Activated CD4-positive, alpha-beta T cell treated with anti-CD3 and anti-CD28 coated beads, Interleukin-2, amount 10 ng/mL, durations not matched to agents 7 days and 5 days (primary cell): ENCODE measurements at places on chromosomes 4 and X. TPM values are rescaled to one million over a fixed set of nuclear protein-coding genes. Genes with fewer than 3 reads are reported as not detected.
A peak's percentile ranks its signal among the peaks of the same experiment; 100 is the strongest.

DNA sequence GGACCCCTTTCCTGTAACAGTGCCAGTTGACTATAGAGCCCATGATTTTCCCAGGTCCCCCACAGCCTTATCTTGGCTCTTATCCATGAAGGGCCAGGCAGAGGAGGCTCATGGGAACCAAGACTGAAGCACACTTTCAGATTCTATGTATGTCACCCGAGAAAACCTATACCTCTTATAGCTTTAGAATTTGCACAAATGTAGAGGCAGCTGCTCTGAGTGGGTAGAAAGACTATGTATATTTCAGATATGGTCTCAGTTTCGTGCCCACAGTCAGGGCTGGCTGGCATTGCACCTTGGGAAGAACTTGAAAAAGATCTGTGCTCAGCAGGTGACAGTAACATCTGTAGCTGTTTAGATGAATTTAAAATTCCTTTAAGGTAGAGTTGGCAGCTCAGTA, 8.3 kb upstream of the LNX1 start:
- no peak for DNase-seq

Gene NUP62CL
- 1.9 TPM for total RNA-seq

Gene DGAT2L6
- not detected for total RNA-seq

Gene ASB9
- 0.44 TPM for total RNA-seq

DNA sequence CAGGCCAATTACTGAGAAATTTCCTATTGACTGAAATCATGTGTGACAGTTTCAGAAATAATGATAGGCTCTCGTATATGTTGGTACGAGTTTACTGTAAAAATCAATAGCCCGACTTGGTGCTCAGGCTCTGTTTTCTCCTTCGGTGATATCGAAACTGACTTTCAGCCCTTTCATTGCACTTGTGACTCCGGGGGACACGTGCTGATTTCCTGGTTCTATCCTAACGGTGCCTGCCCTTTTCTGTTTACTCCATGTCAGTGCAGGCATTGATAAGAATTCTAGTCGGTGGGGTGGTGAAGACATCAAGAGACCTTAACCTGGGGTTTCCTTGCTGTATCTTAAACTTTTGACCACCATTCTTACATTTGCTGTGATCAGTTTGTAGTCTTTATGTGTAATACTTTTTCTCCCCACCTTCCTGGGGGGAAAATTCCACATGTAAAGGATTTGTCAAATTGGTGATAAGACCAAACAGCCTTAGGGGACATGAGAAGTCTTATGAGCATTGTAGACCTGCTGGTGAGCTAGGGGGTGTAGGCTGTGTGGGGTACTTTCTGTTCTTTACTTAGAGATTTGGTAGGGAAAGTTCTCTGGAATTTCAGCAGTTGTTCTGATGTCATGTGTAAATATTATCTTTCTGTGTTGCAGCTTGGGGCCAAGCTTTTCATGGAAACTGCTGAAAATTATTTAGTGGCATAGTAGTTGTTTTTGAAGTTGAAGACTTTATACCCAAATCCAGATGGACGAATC, 52.7 kb downstream of the TMEM131L start:
- peak; percentile 37 for DNase-seq

Gene PIM2
- total RNA-seq, result 152 TPM

Gene KLHL15
- total RNA-seq, result 9.6 TPM

Gene GLRB
- total RNA-seq, result not detected

GRCh38 chr4:15333692-15334633, 93.9 kb upstream of the C1QTNF7 start:
- no peak for DNase-seq

DNA sequence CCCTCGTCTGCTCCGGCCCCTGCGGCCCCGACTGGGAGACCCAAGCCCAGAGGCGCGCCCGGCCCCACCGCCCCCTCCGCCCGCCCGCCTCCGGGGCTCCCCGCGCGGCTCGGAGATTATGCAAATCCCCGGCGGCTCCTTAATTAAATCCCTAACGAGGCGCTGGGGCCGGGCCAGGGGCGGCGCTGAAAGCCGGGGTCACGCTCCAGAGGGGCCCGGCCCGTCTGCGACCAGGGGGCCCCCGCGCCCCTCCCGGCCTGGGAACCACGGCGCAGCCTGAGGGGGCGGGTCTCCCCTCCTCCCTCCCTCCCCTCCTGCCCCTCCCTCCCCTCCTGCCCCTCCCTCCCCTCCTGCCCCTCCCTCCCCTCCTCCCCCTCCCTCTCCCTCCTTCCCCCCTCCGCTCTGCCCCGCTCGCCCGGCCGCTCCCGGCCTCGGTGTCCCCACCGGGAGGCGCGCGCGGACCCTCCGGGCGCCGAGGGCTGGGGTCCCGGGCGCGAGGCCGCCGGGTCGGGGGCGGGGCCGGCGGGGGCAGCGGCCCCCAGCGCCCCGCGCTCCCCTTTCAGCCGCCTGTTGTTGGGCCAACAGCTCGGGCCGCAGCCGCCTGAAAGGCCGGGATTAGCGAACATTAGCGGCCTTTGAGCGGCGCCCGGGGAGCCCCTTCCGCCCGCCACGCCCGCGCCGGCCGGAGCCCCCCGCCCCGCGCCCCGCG, 25.9 kb upstream of the FGFR3 start:
- DNase-seq, result no peak

- peak; percentile 34 for DNase-seq
Observed at GRCh38 chrX:118459494-118459893, 36.1 kb upstream of the DOCK11 start.

Gene CXorf65
- total RNA-seq, result 25.3 TPM

DNA sequence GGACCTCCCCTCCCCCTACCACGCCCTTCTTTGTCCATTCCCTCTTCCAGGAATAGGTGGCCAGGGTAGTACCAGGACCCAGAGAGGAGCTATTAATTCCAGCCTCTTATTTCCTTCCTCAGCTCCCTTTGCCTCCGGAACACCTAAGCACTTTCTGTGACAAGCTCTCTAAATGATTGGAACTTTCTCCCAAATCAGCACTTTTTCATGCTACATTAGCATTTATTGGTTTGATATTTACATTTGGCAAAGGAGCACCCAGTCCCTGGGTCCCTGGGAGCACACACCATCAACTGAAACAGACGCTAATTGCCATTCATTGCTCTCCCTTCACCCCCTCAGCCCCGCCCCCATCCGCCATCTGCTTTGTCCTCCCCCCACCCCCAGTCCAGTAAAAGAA, 182.0 kb upstream of the BCOR start:
- DNase-seq, result no peak

GRCh38 chr4:156638925-156639605, 332.5 kb downstream of the PDGFC start:
- DNase-seq, result no peak

- DNase-seq, result no peak
Observed at GRCh38 chrX:147838465-147839131, 73.1 kb upstream of the FMR1 start.

Gene SLC25A4
- 2.9 TPM for total RNA-seq

Gene AGA
- total RNA-seq, result 26.0 TPM

Gene TKTL1
- total RNA-seq, result 4.2 TPM

- DNase-seq, result no peak
Observed at GRCh38 chr4:174789657-174790056, 39.4 kb downstream of the GLRA3 start.

GRCh38 chr4:5028480-5028879, 9.2 kb upstream of the CYTL1 start:
- DNase-seq, result no peak

Gene ANKRD50
- total RNA-seq, result 0.40 TPM

Gene SAGE1
- not detected for total RNA-seq

Gene LUZP4
- total RNA-seq, result not detected

Gene ENPEP
- 0.02 TPM for total RNA-seq

GRCh38 chrX:38558686-38559085, 2.7 kb upstream of the TSPAN7 start:
- no peak for DNase-seq

Gene MAP9
- total RNA-seq, result 3.1 TPM

Gene DRD5
- not detected for total RNA-seq

DNA sequence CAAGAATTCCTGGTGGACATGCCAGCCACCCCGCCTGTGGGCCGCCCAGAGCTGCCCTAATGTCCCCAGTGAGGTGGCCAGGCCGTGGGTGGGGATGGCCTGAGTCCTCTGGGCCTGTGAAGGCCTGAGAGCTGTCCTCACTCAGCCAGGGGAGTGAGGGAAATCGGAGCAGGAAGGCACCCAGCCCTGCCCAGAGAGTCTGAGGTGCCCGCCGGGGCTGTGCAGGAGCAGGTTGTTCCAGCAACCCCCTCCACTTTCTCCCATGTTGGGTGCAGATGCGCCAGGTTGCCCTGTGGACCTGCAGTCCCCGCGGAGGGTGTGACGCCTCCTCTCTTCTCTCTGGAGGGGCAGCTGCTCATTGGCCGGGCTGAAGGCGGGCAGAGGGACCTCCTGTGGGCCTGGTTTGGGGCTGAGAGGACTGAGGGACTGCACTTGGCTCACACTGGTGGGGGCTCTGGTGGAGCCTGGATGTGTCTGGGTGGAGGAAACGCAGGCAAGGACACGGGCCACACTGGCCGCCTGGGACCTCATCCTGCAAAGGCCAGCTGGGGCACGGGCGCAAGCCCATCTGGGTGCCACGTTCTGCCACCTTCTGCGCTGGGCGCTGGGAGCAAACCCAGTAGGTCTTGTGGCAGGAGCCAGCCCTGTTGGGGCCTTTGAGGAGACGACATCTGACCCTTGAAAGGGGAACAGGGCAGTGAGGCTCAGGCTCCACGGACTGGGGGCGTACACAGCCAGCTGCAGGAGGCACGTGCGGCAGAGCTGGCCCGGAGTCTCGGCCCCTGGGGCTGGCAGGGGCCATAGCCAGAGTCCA, 14.0 kb downstream of the DOK7 start:
- DNase-seq, result no peak

DNA sequence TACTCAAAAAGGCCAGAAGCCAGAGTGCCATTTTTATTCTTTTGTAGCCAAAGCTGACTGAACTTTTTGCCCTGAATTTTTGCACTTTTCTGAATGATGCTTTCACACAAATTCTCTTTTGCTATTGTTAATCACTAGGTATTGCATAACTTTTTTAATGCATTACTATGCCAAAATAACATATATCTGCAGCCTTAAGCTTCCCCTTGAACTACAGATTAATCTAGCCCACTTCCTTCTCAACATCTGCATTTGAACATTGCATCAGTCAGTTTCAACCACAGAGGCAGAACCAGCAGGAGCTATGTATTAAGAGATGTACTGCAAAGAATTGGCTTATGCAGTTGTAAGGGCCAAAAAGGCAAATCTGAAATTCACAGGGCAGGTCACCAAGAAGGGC, 197.6 kb upstream of the GYPA start:
- no peak for DNase-seq

- no peak for DNase-seq
Observed at GRCh38 chr4:23932901-23933308, 43.1 kb upstream of the PPARGC1A start.

- no peak for DNase-seq
Observed at GRCh38 chr4:92241094-92241493, 62.7 kb upstream of the GRID2 start.

Gene FRG2
- not detected for total RNA-seq
